D721Med (cell line): ENCODE measurements at places on chromosomes 3 and 15.

DNA sequence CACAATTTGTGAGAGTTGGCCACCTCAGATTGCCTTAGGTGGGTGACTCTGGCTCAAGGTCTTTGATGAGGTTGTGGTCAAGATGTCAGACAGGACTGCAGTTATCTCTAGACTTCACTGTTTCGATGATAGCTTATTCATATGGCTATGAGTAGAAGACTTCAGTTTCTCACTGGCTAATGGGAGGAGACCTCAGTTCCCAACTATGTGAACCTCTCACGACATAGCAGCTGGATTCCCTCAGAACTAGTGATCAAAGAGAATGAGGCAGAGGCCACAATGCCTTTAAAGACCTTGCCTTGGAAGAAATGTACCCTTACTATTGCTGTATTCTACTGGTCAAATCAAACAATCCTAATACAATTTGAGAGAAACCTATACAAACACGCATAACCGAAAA, 607.5 kb upstream of the ROBO2 start:
- no peak for DNase-seq

- DNase-seq: no peak
Observed at GRCh38 chr15:37921527-37922385, 12.7 kb upstream of the TMCO5A start.

- DNase-seq: no peak
Observed at GRCh38 chr15:39414201-39414600, 166.7 kb upstream of the THBS1 start.

- no peak for DNase-seq
Observed at GRCh38 chr15:30062881-30063280, 19.9 kb upstream of the GOLGA8J start.
